ENCODE measurements at places on chromosomes 5 and 9.

- peak; percentile 77 for DNase-seq
Measured at GRCh38 chr9:97237951-97238889, 69.2 kb upstream of the CCDC180 start.

GRCh38 chr5:24703934-24704333 is 59.2 kb upstream of the CDH10 start:
- DNase-seq: no peak

DNA sequence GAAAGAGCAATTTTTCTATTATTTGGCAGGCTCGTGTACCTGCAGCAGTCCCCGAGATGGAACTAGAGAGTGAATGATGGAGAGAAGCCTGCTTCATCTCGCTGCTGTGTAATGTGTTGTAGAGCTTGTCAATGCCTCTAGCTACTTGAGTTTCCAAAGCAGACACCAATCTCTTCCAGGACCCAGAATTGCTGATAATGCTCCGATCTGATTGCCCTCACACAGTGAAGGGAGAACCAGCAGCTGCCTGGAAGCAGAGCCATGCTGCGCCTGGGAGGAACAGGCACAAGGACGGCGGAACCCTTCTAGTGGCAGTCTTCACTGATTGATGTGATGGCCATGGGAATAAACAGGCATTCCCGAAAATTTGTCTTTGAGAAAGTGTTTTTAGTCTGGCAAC is 288.0 kb downstream of the ICE1 start:
- DNase-seq: no peak

DNA sequence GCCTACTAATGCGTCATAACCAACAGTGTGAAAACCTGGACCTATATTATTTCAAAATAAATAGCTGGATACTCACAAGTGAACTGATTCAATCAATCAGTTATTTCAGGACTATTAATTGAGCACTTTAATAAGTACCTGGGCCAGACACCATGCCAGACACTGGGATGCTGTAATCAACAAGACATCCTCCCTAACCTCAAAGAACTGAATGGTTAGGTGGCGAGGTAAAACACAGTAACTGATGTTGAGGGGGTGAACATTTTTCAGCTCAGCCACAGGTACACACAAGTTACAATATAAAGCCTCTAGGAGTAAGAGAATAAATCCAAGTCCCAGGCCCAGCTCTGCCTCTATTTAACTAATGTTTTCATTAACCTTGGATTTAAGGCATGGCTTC is 24.0 kb downstream of the CDH6 start:
- DNase-seq: no peak

DNA sequence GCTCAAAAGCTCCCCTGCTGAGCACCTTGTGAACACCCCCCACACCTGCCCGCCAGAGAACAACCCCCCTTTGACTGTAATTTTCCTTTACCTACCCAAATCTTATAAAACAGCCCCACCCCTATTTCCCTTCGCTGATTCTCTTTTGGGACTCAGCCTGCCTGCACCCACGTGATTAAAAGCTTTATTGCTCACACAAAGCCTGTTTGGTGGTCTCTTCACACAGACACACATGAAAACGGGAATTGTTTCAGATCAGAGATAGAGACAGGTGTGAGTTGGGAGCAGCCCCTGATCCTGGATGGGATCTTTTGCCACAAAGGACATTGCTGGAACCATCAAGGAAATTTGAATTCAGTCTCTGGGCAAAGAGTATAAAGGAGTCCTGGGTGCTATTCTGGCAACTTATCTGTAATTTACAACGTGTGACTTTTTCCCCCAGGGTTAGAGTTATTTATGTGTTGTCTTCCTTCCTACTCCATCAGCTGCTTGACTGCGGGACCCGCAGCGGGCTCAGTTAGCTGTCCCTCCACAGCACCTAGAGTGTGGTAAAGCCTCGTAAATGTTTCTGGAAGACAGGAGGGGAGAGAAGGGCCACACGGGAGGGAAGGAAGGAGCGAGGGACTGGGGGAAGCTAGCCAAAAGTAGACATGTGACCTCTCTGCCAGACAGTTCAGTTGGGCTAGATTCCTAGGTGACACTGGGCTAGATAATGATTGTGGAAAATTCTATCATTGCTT is 437.0 kb downstream of the ZNF608 start:
- DNase-seq: no peak

GRCh38 chr5:74274326-74274725 is 366.2 kb downstream of the ENC1 start:
- no peak for DNase-seq

DNA sequence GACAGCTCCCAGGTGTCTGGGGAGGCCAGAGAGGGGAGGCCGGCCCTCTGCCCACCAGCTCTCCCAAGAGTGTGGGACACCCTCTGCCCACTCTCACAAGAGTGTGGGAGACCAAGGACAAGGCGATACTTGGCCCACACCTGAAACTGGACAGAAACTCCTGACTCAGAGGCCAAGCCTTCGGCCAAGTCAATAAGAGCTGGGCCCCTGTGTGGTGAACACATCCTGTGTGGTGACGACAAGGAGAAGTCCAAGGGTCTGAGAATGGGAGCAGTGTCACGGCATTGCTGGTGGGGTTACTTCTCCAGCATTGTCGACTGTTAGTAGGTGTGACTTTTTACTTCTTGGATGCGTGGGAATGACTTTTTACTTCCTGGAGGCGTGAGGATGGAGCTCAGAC is 14.6 kb upstream of the F2RL1 start:
- DNase-seq: no peak

DNA sequence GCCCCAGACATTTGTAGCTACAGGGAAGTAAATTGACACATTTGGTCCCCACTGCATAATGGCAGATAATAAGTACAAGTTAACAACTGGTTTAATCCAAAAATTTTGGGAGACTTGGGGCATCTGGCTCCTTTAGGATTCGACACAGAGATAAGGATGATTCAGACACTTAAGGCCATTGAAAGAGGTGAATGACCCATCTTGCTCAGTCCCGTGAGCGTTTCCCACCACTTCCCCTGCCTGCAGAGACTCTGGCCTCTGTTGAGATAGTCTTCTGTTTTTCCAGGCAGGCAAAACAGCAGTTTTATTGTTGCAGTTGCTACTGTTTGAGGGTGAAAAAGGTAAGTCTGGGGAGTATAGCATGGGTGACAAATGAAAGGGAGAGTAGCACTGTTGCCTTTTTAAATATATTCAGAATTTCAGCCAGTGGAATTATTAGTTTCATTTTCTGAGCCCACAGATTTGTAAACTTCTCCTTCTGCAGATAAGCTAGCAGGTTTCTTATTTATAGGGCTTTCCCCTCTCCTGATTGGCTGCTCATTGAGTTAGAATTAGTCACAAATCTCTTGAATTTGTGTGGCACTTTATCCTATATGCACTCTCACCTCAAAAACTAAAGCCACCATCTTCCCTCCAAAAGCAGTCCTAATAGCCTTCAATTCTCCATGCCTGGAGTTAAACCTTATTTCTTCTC is 19.3 kb downstream of the ACO1 start:
- DNase-seq: peak; percentile 34

DNA sequence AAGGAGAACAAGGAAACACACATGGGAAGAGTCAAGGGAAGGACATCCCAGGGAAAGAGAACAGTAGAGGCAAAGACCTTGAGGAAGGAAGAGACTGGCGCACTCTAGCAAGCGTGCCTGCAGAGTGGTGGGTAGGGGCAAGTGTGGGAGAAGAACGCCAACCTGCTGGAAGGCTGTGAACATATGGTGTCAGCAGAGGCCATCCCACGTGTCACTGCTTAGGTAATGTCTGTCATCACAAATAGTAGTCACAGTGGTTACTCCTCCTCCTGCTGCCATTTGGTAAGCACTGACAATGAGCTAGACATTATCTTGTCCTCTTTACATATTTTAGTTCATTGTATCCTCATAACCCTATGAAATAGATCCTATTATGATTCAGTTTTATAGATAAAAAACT is 206.4 kb upstream of the TRIM32 start:
- DNase-seq: no peak

DNA sequence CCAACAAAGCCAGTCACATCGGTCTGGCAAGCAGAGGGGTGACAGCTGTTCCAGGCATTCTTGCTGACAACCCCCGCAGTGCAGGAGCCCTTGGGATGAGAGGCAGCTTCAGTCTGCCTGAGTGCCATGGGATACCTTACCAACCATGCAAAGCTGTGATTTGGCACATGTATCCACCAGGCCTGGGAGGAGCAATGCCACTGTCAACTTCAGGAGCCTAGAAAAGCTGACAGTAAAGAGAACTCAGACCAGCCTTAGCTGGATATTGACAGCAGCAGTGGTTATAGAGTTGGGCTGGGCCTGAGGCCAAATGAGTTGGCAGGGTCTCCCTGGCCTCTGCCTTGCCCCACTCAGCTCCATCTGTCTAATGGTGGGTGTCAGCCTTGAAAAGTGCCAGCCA is 10.1 kb upstream of the PLPPR1 start:
- DNase-seq: no peak

- DNase-seq: no peak
Measured at GRCh38 chr9:101677861-101678260, 60.6 kb downstream of the GRIN3A start.

DNA sequence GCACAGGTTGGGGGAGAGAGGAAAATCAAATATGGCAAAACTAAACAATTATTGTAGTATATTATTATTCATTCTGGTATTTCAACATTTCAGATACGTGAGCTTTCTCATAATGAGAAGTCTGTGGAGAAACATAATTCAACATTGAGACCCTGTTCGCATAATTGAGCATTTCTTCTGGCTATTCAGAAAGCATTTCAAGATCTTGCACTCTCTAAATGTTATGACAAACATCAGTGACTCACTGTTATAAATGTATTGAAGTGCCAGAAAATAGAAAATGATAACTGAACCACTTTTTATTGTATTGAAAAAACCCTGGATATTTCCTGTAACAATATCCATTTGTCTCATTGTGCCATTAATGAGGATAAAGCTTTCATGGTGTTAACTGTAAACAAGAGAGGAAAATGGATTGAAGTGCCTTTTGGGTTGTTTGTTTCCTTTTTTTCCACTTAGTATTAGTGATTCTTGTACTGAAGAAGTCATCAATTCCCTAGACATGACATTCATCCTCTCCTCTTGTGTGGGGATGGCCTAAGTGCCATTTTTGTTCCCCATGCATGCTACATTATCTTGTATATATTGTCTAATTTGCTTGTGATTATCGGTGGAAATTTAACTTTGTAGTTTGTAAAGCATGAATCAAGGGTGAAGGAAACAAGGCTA is 124.6 kb downstream of the CAMK4 start:
- no peak for DNase-seq

DNA sequence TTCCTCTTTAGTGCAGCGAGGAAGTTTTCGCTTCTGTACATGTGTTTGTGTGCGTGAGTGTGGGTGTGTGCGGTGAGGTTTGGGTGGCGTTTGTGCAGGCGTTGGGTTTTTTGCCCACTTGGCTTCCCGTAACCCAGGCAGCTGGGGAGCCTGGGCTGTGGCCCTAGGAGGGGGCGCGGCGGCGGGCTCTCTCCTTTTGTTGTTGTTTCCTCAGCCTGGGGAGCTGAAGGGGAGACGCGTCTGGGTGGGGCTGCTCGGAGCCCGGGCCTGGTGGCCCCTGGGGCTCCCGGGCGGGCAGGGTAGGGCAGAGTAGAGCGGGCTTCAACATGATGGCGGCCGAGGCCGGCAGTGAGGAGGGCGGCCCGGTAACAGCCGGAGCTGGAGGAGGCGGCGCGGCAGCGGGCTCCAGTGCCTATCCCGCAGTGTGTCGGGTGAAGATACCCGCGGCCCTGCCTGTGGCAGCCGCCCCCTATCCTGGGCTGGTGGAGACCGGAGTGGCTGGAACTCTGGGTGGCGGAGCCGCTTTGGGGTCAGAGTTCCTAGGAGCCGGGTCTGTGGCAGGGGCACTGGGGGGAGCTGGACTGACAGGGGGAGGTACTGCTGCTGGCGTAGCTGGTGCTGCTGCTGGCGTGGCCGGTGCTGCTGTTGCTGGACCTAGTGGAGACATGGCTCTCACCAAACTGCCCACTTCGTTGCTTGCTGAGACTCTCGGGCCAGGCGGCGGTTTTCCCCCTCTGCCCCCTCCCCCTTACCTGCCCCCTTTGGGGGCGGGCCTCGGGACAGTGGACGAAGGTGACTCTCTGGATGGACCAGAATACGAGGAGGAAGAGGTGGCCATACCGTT is 665 bp downstream of the RASA1 start:
- DNase-seq: peak; percentile 76

DNA sequence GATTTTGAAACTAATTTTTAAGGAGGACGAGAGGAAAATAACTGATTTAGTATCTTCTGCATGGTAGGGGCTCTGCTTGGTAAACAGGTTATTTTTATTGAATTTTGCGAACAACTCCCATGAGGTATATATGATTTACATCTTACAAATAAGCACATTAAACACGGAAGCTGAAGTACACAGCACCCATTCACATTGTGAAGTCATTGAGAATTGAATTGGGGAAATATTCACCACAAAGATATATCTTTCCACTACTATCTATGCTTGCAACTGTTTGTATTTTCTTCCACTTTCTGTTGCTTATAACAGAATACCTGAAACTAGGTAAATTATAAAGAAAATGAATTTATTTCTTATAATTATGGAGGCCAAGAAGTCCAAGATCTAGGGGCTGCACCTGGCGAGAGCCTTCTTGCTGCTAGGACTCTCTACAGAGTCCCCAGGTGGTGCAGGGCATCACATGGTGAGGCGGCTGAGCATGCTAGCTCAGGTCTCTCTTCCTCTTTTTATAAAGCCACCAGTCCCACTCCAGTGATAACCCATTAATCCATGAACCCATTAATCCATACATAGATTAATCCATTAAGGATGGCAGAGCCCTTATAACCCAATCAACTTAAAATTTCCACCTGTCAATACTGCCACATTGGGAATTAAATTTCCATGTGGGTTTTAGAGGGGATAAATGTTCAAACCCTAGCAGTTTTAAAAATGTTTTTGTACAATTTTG is 79.0 kb upstream of the ZNF608 start:
- DNase-seq: no peak

GRCh38 chr9:117868594-117868993 is 164.4 kb downstream of the TLR4 start:
- DNase-seq: no peak

DNA sequence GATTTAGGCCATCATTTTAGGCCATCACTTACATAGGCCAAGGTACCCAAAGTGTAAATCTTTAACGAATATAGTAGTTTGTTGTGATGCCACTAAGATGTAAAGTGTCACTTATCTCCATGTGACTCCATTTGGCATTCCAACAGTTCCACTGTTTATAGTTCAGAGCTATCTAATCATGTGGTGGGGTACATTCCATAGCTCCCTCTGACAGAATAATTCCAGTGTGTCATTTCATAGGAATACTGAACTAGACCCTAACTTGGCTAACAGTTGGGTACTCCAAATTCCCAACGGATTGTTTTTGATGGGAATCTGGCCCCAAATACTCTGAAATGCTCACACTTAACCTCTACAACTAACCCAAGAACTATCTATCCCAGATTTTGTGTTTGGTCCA is 76.7 kb upstream of the FST start:
- no peak for DNase-seq
